RPMI8226 (cell line): ENCODE measurements at places on chromosomes 2 and 18.
A peak's percentile ranks its signal among the peaks of the same experiment; 100 is the strongest.

DNA sequence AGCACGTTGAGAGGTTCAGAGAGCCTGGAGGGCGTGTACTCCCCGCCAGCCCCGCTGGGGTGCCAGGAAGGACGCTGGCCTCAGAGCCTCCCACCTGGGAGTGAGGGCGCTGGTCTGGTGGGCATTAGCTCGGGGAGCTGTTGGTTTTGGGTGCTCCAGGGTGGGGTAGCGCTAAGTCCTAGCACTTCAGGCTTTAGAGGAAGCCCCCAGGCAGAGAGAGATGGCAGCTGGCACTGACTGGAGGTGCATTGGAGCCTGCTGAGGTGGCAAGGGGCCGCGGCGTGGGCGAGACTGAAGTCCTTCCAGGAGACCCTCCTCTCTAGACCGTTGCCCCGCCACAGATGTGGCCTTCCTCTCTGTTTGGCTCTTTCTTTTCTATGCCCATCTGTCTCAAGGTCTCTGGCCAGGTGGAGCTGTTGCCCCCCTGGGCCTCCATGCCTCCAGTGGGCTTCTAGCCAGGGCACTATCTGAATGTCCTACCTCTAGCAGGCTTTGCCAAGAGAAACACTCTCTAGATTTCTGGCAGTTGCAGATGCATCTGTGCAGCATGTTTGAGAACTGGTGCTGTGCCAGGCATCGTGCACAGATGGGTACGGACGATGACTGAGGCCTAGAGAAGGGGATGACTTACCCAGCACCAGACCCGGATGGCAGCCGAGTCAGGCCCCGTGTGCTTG, 6.6 kb downstream of the CAPN10 start:
- no peak for DNase-seq

GRCh38 chr2:134861173-134861572, 22.8 kb downstream of the ACMSD start:
- DNase-seq: no peak

GRCh38 chr18:47260120-47260923, 8.9 kb upstream of the SKOR2 start:
- peak; percentile 73 for DNase-seq

DNA sequence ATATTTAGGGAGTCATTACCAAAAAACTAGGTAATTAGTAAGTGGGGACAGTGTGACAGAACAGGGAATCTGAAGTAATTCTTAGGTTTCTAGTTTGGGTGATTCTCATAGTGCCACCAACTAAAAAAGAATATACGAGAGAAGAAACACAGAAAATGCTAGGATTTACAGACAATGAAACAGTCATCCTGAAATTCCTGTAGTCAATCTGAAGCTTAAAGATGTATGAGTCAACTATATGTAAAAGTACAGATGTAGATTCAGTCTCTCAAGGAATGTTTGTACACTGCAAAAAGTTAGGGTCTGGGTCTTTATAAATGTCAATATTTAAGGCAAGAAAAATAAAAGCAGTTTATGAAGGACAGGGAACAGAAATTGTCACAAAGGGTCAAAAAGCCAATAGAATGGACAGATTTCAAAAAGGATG, 107.0 kb downstream of the STRN start:
- DNase-seq: no peak

- DNase-seq: no peak
Observed at GRCh38 chr18:63062246-63062645, 257.3 kb downstream of the BCL2 start.

DNA sequence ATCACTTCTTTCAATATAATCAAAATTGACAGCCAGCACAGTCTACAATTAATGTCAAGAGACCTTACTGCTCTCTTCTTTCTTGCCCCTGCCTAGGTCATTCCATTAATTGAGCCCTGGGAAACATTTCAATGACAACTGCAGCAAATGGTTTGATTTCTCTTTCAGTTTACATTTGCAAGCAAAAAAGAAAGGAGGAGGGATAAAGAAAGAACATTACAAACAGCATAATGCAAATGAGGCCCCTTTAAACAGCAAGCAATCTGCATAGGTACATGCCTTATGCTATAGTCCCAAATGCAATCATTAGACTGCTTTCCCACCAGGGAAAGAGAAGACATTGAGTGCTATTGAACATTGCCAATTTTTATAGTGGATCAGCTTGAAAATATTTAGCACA, 655.0 kb upstream of the CDH2 start:
- DNase-seq: no peak

GRCh38 chr2:236568922-236569572, 578 bp upstream of the ACKR3 start:
- DNase-seq: no peak
